B cell (primary cell): ENCODE measurements at places on chromosomes 6 and 20. TPM values are rescaled to one million over a fixed set of nuclear protein-coding genes. Genes with fewer than 3 reads are reported as not detected.
A peak's percentile ranks its signal among the peaks of the same experiment; 100 is the strongest.

- H3K4me3 ChIP-seq: no peak overlapping the region
- H3K27me3 ChIP-seq: no peaks in the 10 kb centered on the region
- no peak for DNase-seq
- H3K4me1 ChIP-seq: no peaks in the 10 kb centered on the region
Observed at GRCh38 chr20:24968278-24968800, 19.3 kb downstream of the CST7 start.

Gene EDN3
- not detected in 2 replicates for total RNA-seq

Gene KATNA1
- 18.5 and 19.8 TPM in 2 replicates for total RNA-seq

Gene LRRC73
- total RNA-seq: 0.99 and 1.2 TPM in 2 replicates

- DNase-seq: peak; percentile 18
- H3K27me3 ChIP-seq: no peaks in the 10 kb centered on the region
- H3K27ac ChIP-seq: no peak overlapping the region
- no peaks in the 10 kb centered on the region for H3K36me3 ChIP-seq
- peaks cover 33% of the 10 kb centered on the region for H3K4me1 ChIP-seq
Observed at GRCh38 chr20:45968081-45968671, 3.8 kb downstream of the ZNF335 start.

Gene CABLES2
- total RNA-seq: 8.2 and 8.6 TPM in 2 replicates

DNA sequence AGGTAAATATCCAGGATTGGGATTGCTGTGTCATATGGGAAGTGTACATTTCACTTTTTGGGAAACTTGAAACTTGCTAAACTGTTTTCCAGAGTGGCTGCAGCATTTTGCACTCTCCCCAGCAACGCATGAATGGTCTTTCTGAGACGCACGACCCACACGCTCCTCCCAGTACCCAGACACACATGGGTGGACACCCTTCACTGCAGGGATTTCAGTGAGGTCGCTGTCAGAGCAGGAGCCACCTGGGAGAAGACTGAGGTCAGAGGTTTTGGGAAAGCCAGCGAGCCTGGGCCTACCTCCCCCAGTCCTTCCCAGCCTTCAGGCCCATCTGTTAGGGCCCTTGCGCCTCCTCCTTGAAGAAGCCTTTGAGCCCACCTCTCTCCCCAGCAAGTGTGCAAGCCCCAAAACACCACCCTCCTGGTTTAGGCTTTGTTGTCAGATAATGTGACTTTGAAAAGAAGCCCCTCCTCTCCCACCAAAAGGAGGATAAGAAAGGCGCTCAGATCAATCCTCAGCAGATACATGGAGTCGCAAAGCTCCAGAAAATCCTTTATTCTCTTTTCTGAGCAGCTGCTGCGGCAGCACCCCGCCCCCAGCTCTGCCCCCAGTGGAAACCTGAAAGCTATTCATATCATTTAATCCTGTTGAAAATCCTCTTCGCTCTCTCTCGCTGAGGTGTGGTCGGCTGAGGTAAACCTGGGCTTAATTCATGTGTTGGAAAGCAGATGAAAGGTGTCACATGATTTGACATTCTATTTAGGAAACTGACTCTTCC, 12.7 kb upstream of the JAG1 start:
- no peak overlapping the region for H3K4me3 ChIP-seq
- H3K27ac ChIP-seq: no peak overlapping the region
- no peak for DNase-seq
- H3K4me1 ChIP-seq: no peaks in the 10 kb centered on the region
- H3K36me3 ChIP-seq: no peaks in the 10 kb centered on the region
- H3K27me3 ChIP-seq: peaks cover 2% of the 10 kb centered on the region

DNA sequence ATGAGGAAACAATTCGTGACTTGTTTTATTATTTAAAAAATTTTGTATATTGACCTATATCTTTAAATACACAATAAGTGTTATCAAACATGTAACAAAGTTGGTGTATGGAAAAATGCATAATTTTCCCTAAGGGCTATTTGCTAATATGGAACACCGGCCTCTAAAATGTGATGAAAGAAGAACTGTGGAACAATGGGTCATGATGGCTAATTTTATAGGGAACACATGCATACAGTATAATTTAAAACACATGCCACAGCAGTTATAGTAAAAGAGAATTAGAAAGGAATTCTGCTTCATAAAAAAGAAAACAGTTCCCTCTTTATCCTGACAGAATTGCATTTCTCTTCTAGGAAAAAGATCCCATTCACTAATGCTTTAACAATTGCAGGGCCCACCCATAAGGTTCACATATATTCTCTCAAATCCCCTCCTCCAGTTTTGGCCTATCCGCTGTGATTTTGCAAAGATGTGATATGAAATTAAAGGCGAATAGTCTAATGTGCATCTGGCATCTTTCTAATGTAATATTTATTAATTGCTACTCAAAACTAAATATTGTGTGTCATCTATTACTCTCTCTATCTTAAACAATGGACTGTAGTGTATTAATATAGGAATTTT, 628.1 kb upstream of the CITED2 start:
- H3K27me3 ChIP-seq: no peaks in the 10 kb centered on the region
- H3K36me3 ChIP-seq: no peaks in the 10 kb centered on the region
- no peaks in the 10 kb centered on the region for H3K4me1 ChIP-seq
- no peak overlapping the region for H3K27ac ChIP-seq
- no peak for DNase-seq

Gene APOBEC2
- not detected in 2 replicates for total RNA-seq

Gene CYP21A2
- 0.51 TPM in 1 of 2 replicates, not detected in the other for total RNA-seq

Gene PHACTR3
- total RNA-seq: not detected in 2 replicates

Gene CST7
- total RNA-seq: 0.56 and 0.94 TPM in 2 replicates

Gene GJA1
- not detected in 2 replicates for total RNA-seq

- no peaks in the 10 kb centered on the region for H3K36me3 ChIP-seq
- DNase-seq: no peak
- no peak overlapping the region for H3K4me3 ChIP-seq
- no peak overlapping the region for H3K27ac ChIP-seq
- no peaks in the 10 kb centered on the region for H3K4me1 ChIP-seq
Observed at GRCh38 chr6:133644892-133645619, 243.9 kb upstream of the TCF21 start.

Gene OR2H1
- total RNA-seq: not detected in 2 replicates

Gene MUC22
- total RNA-seq: not detected in 2 replicates
